ENCODE measurements at places on chromosomes 1 and 21. TPM values are rescaled to one million over a fixed set of nuclear protein-coding genes. Genes with fewer than 3 reads are reported as not detected.

- DNase-seq, result peak; percentile 7
Observed at GRCh38 chr1:53381790-53382401, 54.0 kb upstream of the LRP8 start.

DNA sequence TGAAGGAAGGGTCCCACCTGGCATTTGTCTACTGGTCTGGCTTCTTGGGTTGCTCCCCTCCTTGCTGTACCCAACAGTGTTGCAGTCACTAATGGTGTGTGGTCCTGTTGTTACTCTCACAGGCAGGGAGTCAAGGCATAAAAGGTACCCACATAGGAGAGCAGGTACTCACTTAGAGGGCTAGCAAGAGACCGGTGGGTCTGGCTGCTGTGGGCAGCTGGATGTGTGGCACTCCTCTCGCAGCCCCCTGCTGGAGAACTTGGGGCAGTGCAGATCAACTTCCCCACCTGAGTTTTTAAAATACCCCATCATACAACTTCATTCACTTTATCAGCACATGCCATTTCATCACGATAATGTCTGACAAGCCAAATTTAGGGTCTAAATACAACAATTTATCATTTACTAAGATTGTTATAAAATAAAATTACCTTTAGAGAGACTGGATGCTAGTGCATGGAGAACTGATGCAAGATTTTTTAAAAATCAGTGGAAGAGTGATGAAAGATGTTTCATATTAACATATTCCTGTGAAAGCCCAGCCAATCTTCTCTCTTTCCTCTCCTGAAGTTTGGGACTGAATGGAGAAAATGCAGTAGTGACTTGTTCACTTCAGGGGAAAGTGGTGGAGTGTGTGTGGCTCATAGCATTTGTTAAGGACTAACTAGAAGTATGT is 42.8 kb downstream of the ACP6 start:
- peak; percentile 48 for DNase-seq

GRCh38 chr1:65940126-65940525 is 147.4 kb downstream of the PDE4B start:
- DNase-seq, result no peak

DNA sequence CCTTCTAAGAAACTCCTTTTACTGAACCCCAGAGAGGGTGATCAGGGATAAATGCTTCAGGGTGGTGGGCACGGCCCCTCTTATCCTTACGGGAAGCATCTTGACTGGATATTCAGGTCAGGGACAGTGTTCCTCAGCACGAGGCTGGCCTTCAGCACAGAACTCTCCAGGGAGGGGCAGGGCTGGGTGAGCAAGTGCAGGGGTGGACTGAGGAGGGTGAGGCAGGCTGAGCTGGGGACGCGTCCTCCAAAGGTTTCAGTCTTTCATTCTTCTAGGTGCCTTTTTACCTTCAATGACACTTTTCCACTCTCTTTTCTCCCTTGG is 52.3 kb downstream of the RASSF5 start:
- DNase-seq, result no peak

DNA sequence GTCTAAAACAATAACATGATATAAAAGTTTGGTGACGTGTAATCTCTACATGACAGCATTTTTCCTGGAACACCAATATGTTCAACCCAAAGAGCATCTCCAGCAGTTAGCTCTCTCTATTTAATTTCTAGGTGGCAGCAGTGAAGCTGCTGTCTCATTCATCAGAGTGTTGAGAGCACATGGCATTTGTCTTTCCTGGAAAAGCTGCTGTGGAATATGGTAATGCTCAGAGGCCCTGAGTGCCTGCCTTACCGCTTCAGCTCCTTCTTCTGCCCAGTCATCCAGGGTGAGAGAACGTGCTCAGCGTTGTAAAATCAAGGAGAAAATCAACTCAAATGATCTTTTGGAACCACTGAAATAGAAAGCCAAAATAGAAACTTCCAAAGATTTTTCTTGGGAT is 640.7 kb downstream of the ADGRL2 start:
- no peak for DNase-seq

- no peak for DNase-seq
Observed at GRCh38 chr1:67580691-67581403, 104.2 kb upstream of the GADD45A start.

DNA sequence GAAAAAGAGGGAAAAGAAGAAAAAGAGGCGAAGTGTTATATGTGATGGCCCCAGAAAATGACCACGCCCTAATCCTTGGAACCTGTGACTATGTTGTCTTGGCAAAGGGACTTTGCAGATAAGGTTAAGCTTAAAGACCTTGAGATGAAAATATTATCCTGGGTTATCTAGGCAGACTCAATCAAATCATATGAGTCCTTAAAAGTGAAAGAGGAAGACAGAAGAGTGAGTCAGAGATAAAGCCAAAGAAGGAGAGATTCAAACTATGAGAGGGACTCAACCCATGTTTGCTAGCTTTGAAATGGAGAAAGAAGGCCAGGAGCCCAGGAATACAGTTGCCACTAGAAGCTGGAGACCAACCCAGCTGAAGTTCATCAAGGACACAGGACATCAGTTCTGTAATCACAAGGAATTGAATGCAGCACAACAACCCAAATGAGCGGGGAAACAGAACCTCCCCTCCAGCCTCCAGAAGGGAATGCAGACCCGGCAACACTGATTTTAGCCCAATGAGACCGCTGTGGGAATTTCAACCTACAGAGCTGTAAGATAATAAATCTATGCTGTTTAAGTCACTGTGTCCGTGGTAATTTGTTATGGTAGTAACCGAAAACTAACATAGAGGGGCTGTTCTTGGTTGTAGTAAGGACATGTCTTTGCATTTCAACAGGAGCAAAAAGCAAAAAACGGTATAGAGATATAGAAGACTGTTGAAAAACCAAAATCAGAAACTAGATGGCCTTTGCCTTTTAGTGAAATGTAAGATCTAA is 4.2 kb upstream of the RGS8 start:
- no peak for DNase-seq

CMPK1 gene
- 16.4 TPM for polyA plus RNA-seq

HIVEP3 gene
- polyA plus RNA-seq, result 3.4 TPM

GRCh38 chr1:212754193-212754592 is 37.4 kb downstream of the NSL1 start:
- DNase-seq, result no peak

VCAM1 gene
- 1.8 TPM for polyA plus RNA-seq

DNA sequence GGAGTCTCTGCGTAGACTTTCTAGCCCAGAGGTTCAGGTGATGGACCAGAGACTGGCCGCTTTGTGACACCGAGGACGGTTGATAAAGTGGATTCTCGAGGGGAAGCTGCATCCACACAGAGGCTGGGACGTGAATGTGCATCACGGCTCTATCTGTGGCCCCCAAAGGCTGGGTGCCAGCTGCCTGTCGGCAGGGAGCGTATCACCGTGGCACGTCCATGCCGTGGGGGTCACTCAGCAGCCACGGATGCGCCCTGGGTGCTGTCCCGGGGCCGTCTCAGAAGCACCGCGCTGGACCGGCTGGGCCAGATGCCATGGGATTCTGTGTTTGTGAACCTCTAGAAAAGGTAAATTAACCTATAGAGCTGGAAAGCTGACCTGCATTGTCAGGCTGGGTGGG is 57.2 kb upstream of the TRAPPC10 start:
- DNase-seq, result no peak

SPATA1 gene
- 1.8 TPM for polyA plus RNA-seq

GRCh38 chr1:198873696-198874230 is 234.9 kb downstream of the PTPRC start:
- DNase-seq, result no peak

LCK gene
- polyA plus RNA-seq, result 0.08 TPM

RUNX3 gene
- polyA plus RNA-seq, result not detected

GRCh38 chr1:168480997-168481396 is 62.8 kb downstream of the XCL2 start:
- no peak for DNase-seq

LCE2C gene
- polyA plus RNA-seq, result not detected

UBE2U gene
- not detected for polyA plus RNA-seq

DNA sequence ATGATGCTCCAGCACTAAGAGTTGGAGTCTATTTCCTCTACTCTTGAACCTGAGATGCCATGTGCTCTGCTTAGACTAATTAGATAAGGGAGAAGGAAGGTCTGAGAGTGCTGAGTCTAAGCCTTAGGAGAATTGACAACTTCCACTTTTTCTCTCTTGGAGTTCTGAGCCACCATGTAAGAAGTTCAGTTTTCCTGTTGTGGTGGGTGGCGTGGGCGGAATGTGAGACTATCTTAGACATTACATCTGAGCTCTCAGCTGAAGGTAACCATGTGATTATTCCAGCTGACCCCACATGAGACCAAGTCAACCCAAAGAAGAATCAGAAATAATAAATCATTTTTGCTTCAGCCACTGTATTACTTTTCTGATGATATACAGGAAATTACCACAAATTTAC is 404.5 kb upstream of the LRRC7 start:
- DNase-seq, result no peak

ADGRB2 gene
- 2.2 TPM for polyA plus RNA-seq

GRCh38 chr1:66278260-66279021 is 255.5 kb upstream of the SGIP1 start:
- DNase-seq, result no peak

- no peak for DNase-seq
Observed at GRCh38 chr21:34078915-34079314, 5.5 kb downstream of the MRPS6 start.

DNA sequence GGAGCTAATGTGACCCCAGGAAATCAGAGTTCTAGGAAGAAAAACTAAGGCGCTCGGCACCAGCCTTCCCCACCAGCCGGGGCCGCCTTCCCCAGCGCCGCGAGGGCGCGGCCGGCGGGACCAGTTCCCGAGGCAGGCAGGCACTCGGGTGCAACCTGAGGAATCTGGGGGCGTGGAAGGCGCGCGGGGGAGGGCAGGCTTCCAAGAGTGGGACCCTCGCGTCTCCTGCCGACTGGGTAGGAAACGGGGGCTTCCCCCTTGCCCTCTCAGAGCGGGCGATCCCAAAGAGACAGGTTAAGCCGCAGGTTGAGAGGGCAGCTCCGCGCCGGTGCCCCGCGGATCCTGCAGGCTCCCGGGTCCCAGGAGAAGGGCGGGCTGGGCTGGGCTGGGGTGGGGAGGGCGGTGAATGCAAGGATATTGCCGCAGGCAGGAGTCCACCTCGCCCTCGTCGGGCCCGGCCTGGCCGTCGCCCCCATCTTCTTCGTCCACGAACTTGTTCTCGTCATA is 431 bp downstream of the ARPC5 start:
- no peak for DNase-seq

DNA sequence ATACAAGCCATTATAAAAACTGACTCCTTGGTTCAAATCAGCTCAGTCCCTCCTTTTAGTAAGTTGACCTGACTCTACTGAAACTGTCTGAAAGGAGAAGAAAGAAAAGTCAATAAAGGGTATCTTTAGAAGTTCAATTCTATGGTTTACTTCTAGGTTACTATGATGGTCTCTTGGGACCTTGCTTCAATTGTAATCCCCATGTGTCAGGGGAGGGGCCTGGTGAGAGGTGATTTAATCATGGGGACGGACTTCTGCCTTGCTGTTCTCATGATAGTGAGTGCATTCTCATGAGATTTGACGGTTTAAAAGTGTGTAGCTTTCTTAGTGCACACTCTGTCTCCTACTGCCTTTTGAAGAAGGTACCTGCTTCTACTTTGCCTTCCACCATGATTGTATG is 31.7 kb upstream of the FNBP1L start:
- DNase-seq, result no peak

DNA sequence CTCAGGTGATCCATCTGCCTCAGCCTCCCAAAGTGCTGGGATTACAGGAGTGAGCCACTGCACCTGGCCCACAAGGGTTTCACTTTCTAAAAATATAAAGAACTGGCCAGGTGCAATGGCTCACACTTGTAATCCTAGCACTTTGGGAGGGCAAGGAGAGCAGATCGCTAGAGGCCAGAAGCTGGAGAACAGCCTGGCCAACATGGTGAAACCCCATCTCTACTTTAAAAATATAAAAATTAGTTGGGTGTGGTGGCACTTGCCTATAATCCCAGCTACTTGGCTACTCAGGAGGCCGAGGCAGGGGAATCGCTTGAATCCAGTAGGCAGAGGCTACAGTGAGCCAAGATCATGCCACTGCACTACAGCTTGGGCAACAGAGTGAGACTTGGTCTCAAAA is 25.7 kb downstream of the MRPL39 start:
- no peak for DNase-seq

Data from endothelial cell of umbilical vein (primary cell).